ENCODE measurements at places on chromosomes 11 and 22.
A peak's percentile ranks its signal among the peaks of the same experiment; 100 is the strongest.

DNA sequence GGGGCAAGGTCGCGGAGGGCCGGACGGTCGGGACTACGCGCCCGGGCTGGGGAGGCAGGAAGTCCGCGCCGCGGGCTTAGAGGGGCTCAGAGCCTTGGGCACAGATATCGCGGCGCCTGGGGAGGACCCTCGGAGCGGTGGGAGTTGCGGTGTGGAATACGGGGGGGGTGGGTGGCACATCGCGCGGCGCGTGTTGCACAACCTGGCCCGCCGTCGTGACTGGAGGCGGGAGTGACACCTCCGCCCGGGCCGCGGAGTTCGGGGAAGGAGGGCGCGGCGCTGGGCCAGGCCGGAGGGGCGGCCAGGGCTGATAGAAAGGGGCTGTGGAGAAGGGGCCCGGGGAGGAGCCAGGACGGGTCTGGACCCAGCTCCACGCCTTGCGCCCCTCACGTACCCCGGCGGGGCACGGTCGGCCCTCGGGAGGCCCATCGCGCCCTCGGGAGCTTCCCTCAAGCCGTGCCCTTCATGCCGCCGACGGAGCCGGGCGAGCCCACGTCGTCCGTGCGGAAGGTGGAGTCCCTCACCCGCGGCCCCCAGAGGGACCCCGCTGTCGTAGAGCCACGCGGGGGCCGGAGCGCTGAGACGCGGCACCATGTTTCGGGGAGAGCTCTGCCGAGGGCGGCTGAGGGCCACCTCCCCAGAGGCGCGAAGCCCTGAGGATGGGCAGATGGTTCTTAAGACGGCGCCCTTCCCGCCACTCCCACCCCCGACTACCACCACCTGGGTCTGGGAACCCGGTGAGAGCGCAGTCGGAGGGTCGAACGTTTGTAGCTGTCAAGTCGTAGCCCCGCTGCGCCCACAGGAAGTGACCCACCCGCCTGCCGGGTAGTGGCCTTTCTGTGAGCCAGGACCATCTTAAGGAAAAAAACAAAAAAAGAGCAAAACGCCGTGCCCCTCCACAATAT lies 729 bp downstream of the IL17RA start:
- no peak for DNase-seq

GRCh38 chr22:23085351-23085671 lies 15.0 kb downstream of the GNAZ start:
- no peak for DNase-seq

GRCh38 chr11:41713030-41713429 lies 253.6 kb upstream of the LRRC4C start:
- no peak for DNase-seq

- peak; percentile 33 for DNase-seq
These were observed 92.8 kb upstream of the OR9G4 start for GRCh38 chr11:56841210-56841810.

DNA sequence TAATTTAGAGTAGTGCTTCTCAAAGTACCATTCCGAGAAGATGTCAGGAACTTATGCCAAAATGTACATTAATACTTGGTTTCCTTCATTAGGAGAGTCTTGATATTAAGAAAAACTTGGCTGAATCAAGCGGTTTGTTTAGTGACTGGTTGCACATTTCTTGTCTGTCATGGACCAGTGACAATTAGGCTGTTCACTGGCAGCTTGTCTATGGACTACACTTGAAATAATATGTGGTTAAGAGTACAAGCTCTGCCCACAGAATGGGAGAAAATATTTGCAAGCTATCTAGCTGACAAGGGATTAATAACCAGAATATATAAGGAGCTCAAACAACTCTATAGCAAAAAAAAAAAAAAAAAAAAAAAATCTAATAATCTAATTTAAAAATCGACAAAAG lies 24.6 kb downstream of the COA4 start:
- DNase-seq, result no peak

DNA sequence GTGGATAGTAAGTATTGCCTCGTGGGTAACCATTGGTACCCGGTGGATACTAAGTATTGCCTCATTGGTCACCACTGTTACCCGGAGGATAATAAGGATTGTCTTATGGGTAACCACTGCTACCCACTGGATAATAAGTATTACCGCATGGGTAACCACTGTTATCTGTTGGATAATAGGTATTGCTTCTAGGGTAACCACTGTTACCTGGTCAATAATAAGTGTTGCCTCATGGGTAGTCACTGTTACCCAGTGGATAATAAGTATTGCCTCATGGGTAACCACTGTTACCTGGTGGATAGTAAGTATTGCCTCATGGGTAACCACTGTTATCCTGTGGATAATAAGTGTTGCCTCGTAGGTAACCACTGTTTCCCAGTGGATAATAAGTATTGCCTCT lies 22.6 kb upstream of the NXPE4 start:
- no peak for DNase-seq

DNA sequence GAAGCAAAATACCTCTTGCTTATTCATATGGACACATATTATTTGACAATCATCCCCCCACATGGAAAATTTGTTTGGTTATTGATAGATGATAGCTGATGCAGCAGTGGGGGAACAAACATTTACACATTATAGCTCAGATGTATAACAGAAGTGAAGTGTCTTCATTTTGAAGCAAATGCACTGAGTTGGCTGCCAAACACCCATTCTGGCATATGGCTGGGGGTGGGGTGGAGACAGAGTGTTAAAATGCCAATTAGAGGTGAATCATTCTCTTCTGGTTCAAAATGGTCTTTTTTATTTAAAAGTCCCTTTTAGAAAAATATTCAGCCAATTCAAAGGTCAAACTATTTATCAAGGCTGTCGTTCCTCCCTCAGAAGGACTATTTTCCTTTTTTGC lies 157.3 kb upstream of the TRPC6 start:
- DNase-seq, result no peak

Measured in NCI-H460 (cell line).